Fibroblast of skin of abdomen (primary cell): ENCODE measurements at places on chromosomes 12 and 14.
A peak's percentile ranks its signal among the peaks of the same experiment; 100 is the strongest.

DNA sequence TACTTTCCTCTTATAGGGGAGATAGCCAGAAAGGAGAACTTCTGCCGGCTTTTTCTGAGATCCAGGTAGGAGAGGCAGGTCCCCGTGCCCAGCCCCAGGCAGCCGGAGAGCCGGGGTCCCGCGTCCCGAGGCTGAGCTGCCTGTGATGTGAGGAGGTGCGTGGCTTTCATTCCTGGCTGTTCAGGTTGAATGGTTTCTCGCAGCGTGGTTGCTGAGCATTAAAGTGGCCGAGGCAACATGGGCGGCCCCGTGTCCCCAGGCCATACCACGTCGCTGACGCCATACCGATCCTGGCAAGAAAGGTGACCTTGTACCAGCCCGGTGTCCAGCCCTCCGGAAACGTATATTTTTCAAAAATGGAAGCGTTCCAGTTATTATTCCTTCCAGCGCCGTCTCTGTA lies 116.7 kb upstream of the MYL2 start:
- no peak for DNase-seq

- peak; percentile 88 for DNase-seq
Measured at GRCh38 chr14:68506021-68506644, 286.7 kb downstream of the ZFP36L1 start.

- DNase-seq, result no peak
Measured at GRCh38 chr12:9969673-9970072, 1.5 kb upstream of the CLEC12A start.

DNA sequence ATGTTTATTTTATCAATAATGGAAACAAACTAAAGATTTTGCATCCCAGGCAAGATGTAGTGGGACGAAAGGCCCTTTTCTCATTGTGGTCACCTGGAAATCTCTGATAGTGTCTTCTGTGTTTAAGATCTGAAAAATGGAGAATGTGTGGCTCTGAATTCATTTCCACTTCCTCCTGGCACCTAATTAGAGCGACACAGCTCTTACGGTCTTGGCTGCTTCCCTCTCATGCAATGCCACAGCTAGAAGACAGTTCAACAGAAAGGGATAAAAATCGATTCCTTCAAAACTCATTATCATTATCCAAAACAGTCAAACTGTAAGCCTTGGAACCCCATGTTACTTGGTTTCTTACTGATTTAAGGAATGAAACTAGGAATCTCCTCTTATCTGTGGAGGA lies 9.3 kb downstream of the ST8SIA1 start:
- DNase-seq, result no peak

DNA sequence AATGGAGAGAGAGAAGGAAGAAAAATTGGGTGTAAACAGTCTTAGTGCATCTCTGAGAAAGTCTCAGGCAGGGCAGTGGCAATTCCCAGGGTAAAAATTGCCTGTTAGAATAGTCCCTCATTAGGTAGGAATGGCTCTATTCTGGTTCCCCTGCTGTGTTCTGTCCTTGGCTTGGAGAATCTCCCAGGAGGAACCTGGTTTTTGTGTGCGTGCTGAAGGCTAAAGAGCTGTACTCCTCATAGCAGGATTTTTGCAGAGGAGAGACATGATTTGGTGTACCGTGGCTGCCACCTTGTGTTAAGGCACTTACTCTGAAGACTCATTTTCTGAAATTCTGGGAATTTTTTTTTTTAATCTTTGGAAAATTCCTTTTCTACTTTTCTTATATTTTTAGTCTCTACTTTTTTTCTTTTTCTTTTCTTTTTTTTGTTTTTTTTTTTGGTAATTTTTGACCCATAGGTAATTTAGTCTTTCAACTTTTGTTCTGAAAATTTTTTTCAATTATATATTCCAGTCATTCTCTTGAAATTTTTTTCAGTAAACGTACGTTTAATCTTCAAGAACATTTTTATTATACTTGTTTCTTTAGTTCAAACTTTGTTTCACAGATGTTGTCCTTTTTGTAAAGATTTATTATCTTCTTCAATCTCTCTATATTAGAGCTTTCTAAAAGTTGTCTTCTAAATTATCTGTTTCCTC lies 63.8 kb downstream of the FBXO33 start:
- DNase-seq, result peak; percentile 71

GRCh38 chr14:104206281-104206904 lies 68.0 kb downstream of the KIF26A start:
- DNase-seq, result no peak

GRCh38 chr14:79668951-79669350 lies 542.4 kb downstream of the DIO2 start:
- no peak for DNase-seq

GRCh38 chr14:44564908-44565307 lies 57.8 kb upstream of the FSCB start:
- peak; percentile 1 for DNase-seq

DNA sequence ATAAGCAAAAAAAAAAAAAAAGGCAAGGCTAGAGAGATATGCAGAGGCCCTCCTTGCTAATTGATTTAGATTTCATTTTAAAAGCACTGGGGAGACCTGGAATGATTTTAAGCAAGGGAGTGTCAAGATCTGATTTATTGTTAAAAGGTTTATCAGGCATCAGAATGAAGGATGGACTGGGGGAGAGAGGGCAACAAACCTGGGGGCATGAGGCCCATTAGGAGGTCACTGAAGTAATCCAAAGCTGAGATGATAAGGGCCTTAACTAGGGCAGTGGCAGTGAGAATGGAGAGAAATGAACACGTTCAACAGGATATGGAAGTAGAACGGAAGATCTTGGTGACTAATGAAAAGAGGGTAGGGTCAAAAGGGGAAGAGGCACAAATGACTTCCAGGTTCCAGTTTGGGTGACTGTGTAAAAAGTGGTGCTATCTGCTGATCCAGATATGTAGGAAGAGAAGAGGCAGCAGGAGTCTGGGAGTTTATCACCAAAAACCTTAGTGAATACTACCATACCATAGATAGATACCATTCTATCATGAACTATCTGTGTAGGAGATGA lies 24.0 kb downstream of the KITLG start:
- no peak for DNase-seq

- no peak for DNase-seq
Measured at GRCh38 chr12:109020146-109020795, 597 bp downstream of the SVOP start.

- no peak for DNase-seq
Measured at GRCh38 chr14:103716091-103716801, 636 bp downstream of the ZFYVE21 start.

DNA sequence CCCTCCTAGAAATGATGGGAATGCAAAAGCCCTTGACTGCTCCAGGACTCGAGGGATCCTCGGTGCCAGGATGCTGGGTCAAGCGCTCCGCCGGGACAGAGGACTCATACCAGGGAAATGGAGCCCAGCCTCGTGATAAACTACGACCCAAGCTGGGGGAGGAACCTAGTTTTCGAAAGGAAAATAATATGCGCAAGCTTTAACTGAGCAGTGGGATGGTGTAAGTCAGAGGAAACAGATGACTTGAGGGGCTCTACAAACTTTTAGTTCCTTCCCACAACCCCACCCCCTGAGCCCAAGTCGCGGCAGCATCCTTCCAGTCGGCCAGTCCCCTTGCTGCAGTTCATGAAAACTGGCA lies 654 bp upstream of the SUPT16H start:
- DNase-seq, result no peak

DNA sequence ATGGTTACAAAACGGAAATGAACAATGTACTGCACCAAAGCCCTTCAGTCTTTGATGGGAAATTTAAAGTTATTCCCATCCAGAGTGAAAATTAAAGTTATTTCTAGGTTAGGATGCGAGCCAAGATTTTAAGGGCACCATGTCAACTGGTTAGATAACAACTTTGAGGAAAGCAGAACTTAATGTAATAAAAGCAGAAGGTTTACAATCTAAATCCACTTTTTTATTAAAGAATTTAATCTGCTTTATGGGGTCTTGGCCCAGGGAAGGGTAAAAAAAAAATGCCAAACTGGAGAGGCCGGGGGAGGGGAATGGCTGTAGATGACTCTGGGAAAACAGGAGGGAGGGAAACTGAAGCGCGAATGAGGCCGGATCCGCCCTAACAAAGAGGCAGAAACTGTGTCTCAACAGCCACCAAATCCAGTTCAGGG lies 108.2 kb upstream of the ATF7IP start:
- no peak for DNase-seq

GRCh38 chr14:54638135-54638446 lies 71.2 kb downstream of the SAMD4A start:
- peak; percentile 88 for DNase-seq

DNA sequence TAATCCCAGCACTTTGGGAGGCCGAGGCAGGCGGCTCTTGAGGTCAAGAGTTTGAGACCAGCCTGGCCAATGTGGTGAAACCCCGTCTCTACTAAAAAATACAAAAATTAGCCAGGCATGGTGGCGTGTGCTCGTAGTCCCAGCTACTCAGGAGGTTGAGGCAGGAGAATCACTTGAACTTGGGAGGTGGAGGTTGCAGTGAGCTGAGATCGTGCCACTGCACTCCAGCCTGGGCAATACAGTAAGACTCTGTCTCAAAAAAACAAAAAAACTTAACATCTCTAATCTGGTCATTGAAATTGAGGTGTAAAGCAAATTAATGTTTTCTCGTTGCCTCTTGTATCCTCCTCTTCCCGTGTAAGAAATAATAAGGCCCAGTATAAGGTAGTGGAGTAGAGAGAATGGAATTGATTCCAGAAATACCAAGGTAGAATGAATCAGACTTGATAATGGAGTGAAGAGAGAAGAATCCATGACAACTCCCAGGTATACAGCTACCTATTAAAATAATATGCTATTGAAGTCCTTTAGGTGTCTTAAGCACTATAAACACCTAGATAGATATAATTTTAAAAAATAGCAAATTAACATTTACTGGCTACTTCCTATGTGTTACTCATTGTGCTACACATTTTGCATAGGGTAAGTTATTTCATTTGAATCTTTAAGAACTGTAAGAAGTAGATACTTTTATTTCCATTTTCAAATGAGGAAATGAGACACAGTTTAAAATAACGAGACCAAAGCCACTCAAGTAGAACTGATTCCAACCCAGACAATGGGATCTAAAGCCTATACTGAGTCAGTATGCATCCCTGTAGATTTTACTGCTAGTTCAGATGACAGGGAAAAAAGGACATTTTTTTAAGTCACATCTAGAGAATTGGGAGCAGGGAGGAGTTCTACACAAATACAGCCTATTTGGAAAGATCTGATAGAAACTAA lies 23.2 kb downstream of the RAP1B start:
- no peak for DNase-seq

DNA sequence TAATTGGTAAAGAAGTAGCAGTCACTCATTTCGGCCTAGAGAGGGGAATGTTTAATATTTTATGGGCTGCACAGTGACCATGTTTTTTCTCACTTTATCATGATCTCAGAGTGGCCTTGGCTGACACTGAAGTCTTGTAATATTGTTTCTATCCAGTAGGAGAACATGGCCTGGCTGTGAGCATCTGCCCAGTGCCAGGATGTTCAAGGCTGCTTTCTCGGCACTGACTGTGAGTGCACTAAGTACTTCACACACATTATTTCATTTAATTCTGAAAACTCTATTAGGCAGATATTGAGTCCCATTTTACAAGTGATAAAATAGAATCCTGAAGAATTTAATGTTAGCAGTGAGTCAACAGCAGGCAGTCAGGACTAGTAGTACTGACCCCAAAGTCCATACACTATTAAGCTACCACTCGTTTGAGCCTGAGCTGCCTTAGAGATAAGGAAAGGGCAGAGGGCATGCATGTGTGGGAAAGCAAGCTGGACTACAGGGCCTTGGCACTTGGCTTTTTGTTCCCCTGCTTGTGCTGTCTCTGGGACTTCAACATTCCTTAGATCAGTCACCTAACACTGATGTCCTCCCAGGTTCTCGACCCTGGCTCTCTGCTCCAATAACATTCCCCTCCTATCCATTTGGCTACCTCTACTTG lies 42.2 kb upstream of the APPL2 start:
- DNase-seq, result no peak

GRCh38 chr14:53683229-53683628 lies 273.4 kb downstream of the BMP4 start:
- no peak for DNase-seq

DNA sequence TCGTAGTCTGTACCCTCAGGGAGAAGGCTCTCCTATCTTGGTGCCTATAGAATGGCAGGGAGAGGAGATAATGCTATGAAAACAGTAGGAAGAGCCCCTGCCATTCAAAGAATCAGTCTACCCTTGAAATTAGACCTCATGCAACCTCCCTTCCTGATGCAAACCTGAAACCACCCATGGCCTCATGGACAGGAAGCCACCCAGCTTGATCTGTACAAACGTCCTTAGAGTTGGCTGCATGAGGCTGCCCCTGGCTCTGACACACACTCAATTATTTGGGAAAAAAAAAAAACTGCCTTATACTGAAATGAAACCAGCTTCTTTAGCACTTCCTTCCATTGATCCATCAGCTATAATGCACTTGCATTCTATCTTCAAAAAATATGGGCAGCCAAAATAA lies 116.6 kb upstream of the BCL2L14 start:
- no peak for DNase-seq

GRCh38 chr14:24840204-24840893 lies 206.4 kb upstream of the GZMB start:
- DNase-seq, result peak; percentile 75

GRCh38 chr12:26651566-26652188 lies 181.3 kb downstream of the ITPR2 start:
- peak; percentile 78 for DNase-seq

DNA sequence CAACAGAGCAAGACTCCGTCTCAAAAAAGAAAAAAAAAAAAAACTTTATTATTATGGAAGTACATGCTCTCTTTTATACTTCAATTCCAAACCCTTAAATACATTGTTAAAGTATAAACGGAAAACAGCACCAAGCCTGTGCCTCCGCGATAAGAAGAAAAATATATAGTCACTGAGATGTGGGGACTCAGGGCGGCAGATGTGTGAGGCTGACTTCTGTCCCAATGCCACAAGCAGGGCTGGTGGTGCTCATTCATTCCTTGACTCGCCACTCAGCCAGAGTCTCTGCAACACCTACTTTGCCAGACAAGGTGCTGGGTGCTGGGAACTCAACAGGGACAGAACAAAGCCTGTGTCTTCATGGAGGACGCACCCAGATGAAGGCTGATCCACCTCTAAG lies 13.8 kb downstream of the LGMN start:
- no peak for DNase-seq

GRCh38 chr14:62429683-62430082 lies 615.6 kb downstream of the KCNH5 start:
- DNase-seq, result no peak

- DNase-seq, result no peak
Measured at GRCh38 chr14:55892906-55893305, 225.3 kb upstream of the PELI2 start.

DNA sequence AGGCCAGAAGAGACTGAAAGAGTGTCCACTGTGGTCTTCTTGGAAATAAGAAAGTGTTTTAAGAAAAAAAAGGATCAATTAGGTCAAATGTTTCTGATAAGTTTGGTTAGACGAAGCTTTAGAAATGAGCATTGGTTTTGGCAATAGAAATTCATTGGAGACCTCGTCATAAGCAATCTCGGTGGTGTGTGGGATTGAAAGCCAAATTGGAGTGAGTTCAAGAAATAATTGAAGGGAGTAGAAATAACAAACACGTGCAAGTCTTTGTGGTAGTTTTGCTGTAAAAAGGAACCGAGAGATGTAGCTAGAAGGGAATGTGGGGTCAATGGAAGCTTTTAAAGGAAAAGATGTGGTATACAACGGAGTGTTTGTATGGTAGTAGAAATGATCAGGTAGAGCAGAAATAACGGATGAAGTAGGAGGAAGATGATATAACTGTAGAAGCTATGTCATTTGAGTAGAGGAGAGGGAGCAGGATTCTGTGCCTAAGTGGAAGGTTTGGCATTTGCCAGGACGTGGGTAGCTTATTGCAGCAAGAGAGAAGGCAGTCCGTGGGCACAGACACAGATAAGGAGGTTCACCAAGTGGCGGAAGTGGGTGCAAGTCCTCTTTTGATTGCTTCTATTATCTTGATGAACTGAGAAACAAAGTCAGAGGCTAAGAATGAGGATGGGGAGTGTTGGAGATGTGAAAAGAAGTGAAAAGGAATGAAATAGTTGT lies 146.2 kb downstream of the DACT1 start:
- DNase-seq, result no peak
